ENCODE measurements at places on chromosomes 6 and 20. TPM values are rescaled to one million over a fixed set of nuclear protein-coding genes. Genes with fewer than 3 reads are reported as not detected.

Gene PNLDC1
- total RNA-seq: not detected

Gene RIPPLY2
- total RNA-seq: not detected

DNA sequence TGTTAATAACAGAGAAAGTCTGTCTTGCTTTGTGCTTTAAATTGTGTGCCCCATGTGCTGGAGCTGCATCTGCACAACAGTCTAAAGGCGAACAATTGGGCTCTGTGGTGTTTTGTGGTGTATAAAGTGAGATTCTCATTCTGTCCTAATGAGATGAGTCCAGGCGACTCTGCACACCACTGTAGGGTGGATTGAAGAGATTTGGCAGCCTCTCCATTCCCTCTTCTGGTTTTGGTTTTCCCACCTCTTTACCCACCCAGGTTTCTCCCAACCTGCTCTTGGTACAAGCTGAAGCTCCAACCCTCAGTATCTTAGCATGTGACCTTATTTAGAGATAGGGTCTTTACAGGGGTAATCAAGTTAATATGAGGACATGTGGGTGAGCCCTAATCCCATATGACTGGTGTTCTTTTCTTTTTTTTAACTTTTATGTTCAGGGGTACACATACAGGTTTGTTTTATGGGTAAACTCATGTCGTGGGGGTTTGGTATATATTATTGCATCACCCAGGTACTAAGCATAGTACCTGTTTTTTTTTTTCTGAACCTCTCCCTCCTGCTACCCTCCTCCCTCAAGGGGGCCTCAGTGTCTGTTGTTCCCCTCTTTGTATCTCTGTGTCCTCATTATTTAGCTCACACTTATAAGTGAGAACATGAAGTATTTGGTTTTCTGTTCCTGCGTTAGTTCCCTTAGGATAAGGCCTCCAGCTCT, 217.6 kb upstream of the DTNBP1 start:
- DNase-seq: no peak

GRCh38 chr6:148708707-148709106, 38.1 kb upstream of the UST start:
- no peak for DNase-seq

DNA sequence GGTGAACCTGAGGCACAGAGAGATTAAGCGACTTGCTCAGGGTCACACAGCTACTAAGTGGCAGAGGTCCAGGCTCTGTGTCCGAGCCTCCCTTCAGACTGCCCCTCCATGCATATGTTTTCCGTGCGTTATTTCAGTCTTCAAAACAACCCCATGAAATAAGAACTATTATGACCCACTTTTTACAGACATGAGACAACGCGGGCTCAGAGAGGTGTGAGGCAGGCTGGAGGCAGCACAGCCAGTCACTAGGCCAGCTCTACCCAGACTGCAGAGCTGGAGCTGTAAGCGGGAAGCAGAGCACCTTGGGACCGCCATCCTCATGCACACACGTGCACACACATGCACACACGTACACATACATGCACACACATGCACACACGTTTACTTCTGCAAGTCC, 62.3 kb downstream of the PSMG4 start:
- no peak for DNase-seq

GRCh38 chr6:56795466-56796195, 152.9 kb upstream of the DST start:
- DNase-seq: no peak

- DNase-seq: no peak
Measured at GRCh38 chr6:148395583-148396101, 53.0 kb downstream of the SASH1 start.

Measured in M059J (cell line).